ENCODE measurements at places on chromosomes 13 and 19.
A peak's percentile ranks its signal among the peaks of the same experiment; 100 is the strongest.

DNA sequence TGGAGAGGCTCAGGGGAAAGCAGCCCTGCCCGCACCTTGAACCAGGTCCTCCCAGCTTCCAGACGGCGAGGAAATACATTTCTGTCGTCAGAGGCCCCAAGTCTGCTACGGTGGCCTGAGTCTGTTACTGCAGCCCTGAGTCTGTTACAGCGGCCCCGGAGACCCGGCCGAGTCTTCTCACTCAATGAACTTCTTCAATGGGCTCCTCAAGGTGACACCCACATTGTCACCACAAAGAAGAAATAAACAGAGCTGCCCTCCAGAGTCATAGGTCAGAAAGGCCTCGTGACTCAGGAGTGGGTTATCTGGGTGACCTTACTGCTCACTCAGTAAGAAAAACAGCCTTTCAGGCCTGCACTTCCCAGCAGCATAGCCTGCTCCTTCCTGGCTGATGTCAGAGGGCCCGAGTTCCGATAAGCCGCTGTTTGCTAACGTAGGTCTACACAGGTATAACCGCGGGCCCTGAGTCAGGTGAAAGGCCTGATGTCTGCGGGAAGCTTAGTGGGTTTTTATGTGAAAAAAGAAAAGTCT, 66.9 kb upstream of the TM9SF2 start:
- DNase-seq, result peak; percentile 86

GRCh38 chr13:72678312-72678711, 49.1 kb downstream of the MZT1 start:
- no peak for DNase-seq

GRCh38 chr13:99132295-99132835, 68.3 kb upstream of the UBAC2 start:
- DNase-seq, result no peak

- DNase-seq, result no peak
Measured at GRCh38 chr13:60282186-60282585, 114.8 kb upstream of the TDRD3 start.

GRCh38 chr19:3585301-3586126, at the start of gene GIPC3:
GIPC3 (plus strand) TSS chr19:3585478; CDS start chr19:3585598, 120 bp downstream.
- no peak for DNase-seq

GRCh38 chr19:18017275-18018083, 9.5 kb downstream of the ARRDC2 start:
- no peak for DNase-seq

DNA sequence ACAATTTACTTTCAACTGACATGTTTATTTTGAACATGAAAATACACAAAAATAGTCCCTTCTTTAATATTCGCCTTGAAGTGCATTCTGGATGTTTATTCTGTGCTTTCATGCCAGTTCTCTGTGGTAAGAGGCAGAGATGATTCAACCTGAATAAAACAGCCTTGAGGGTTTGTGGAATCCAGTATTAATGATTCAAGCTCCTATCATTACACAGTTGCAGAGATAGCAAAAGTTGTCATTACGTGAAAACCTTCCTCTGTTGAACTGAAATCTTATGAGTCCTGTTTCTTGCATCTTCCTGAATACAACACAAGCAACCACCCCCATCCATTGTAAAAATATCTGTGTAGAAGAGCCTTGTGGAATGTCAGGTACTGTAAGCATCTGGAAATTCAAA, 142.3 kb upstream of the HTR2A start:
- DNase-seq, result no peak

- DNase-seq, result no peak
Measured at GRCh38 chr13:36395280-36395679, 37.0 kb upstream of the CCNA1 start.

GRCh38 chr13:55664178-55664577, 1476.5 kb upstream of the PRR20A start:
- DNase-seq, result no peak

DNA sequence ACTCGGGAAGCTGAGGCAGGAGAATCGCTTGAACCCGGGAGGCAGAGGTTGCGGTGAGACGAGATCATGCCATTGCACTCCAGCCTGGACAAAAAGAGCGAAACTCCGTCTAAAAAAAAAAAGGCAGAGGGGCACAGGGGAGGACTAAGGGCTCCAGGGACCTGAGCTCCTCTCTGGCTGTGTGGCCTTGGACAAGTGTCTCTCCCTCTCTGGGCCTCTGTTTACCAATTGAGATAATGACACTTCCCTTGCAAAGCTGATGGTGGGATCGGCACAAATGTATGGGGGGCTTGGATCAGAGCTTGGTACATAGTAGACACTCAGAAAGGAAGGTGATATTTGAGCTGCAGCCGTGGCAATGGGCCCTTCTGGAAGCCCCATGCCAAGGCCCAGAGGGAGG, 11.4 kb upstream of the SPACA4 start:
- no peak for DNase-seq

DNA sequence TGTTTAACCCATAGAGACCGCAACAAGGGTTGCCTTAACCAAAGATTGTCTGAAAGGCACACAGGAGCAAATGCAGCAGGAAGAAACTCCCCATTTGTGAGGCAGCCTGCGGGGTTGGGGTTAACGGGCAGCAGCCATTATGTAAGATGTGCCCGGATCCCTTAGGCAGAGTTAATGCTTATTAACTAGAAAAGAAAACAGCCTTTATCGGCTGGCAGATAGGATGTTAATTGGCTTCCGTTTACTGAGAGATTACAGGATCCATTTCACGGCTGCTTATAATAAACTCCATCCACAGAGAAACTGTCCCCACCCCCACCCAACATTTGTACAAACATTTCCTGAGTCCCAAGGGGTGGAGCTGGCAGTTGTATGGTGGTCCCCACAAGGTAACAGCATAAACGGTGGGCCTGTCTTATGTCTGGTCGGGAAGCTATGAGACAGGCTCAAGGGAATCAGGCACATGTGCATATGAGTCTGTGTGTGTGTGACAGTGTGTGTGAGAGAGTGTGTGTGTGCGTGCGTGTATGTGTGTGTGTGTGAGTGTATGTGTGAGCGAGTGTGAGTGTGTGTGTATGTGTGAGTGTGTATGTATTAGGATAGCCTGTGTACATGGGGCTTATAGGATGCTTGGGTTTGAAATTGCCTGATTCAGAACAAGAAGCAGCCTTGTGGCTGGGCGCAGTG, 10.5 kb downstream of the SLC25A42 start:
- DNase-seq, result no peak
